Stimulated activated memory B cell treated with anti-CD40 and anti-IgM and Interleukin-4, amounts not matched to agents 10 μg/mL and 1 μg/mL and 100 μg/mL, for 72 hours (primary cell): ENCODE measurements at places on chromosomes 7 and 10.

DNA sequence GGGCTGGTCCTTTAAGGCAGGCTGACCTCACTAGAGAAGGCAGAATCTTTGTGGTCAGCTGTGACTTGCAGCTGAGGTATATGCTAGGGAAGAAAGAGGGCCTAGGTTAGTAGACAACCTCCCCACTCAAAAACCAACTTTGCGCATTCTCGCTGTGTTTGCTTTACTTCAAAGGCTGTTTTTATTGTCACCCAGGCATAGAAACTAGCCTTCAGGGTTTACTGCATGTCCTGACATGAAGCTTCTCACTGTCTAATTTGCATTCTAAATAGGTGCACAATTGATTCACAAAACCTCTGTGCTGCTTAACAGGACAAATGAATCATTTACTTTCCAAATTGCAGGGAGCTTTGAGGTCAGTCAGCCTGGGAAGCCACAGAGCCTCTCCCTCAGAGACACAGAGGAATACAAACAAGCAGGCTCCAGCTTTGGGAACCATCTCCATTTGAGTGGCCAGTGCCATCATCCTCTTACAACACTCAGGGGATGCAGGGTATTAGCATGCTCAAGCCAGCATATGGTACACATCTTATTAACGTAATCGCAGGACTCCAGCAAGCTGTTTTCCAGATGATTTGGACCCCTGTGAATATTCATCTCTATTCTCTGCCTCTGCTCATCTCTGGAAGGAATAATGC lies 596.4 kb upstream of the GHITM start:
- ATAC-seq: no peak

DNA sequence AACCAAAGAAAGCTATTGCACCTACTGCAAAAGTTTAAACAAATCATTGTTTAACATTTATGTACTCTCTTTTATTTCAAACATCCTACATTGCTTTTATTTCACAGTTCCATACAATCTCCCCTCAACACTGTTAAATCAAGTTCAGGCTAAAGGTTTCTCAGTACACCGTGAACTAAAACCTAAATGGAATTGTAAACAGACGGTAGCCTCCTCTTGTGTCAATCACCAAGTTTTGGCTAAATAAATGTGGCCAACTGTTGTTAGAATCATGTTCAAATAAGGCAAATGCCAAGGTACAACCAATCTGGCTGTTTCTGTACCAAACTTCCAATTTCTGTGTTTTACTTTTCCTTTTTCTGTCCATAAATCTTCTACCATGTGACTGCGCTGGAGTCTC lies 723.7 kb upstream of the LRRTM3 start:
- ATAC-seq: no peak

DNA sequence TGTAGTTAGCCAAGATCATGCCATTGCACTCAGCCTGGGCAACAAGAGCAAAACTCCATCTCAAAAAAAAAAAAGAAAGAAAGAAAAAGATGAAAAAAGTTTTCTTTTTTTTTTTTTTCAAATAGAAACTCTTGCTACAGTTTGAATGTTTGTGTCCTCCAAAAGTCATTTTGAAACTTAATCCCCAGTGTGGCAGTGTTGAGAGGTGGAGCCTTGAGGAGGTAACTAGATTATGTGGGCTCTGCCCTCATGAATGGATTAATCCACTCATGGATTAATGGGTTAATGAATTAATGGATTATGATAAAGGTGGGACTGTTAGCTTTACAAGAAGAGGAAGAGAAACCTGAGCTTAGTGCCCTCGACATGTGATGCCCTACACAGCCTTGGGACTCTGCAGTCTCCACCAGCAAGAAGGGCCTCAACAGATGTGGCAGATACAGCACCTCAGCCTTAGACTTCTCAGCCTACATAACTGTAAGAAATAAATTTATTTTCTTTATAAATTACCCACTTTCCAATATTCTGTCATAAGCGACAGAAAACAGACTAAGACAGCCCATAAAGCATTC lies 25.1 kb downstream of the CPEB3 start:
- peak; percentile 76 for ATAC-seq

DNA sequence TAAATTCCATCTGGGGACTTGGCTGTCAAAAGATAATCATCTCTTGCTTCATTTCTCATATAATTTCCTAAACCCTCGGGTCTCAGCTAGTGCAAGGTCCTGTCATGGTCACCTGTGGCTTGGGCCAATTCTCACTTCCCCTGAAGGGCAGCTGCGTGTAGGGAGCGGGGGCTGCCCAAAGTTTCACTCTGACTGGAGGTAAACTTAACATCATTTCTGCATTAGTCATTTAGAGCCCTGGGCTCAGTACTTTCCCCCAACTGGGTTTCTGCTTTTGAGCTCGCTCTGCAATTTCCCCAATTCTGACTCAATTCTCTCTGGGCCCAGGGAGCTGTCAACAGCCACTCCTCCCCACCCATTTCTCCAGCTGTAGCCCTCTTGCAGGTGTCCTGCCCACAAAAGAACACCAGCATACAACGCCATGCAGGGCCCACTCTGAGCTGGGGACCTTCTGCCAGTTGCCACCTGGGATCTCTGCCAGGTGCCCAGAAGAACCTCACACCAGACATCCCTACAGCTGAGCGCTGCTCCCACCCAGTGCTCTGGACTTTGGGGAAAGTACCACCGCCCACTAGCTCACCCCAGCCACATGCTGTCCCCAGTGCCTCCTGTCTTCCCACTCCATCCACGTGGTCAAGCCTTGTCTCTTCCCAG lies 37.9 kb downstream of the VOPP1 start:
- peak; percentile 87 for ATAC-seq

DNA sequence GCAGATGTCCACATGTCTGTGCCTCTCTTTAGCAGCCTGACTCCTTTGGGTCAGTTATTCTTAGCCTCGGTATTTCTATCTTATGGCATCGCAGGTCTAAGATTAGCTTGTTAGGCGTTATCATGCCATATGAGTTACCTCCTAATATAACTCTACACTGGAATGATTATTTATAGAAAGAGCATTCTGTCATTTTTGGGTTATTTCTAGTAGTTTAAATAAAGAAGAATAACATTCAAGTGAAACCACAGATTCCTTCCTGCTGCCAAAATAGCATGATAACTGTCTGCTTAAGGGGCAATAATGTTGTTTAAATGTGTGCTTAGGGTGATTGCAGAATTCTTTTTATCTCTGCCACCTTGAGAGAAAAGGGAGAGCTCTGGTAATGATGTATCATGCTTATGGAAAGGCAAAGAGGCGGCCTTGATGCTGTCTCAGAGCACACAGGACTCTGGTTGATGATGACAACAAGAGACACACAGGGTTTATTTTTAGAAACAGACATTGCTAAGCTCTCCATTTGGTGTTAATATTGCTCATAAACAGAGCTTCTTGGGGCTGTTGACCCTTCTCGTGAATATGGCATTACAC lies 10.4 kb downstream of the HDAC9 start:
- peak; percentile 60 for ATAC-seq
